Activated naive CD4-positive, alpha-beta T cell (primary cell): ENCODE measurements at places on chromosomes 1 and 21.

DNA sequence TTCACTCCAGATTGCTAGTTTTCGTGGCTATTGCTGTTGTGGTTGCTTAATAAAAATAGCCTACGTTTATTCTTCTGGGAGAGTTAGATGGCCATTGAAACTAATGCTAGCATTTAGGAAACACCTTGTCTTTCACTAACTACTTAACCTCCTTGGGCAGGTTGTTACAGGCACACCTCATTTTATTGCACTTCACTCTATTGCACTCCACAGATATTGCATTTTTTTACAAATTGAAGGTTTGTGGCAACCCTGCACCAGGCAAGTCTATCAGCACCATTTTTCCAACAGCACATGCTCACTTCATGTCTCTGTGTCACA lies 11.3 kb upstream of the MARK1 start:
- DNase-seq, result no peak

DNA sequence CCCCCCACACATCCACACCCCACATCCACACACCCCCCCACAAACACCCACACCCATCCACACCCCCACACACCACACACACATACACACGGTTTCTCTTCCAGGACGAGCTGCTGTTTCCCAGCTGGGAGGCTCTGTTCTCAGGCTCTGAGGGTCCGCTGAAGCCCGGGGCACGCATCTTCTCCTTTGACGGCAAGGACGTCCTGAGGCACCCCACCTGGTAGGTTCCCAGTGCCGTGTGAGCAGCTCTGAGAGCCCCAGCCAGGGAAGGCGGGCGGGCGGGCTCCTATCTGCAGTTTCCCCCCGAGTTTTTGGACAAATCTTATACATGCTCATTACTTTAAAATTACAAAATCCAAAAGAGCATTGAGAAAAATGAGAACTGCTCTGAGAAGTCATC lies 31.2 kb downstream of the SLC19A1 start:
- DNase-seq, result no peak

DNA sequence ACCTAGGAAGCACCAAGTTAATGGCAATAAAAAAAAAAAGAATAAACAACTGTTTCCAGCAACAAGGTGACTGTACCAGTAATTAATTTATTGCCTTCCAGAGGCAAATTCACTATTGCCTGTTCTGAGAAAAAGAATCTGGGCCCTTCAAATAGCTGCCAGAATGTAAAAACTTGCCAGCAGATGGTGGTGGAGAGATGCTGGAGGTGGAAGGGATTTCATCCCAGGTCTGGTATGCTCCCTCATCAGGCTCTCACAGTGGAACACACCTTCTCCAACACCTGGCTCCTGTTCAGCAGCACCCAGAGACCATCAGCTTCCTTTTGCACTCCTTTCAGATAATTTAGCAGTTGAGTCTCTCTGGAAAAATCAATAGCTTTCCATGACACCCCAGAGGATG lies 792.9 kb upstream of the ADAMTS5 start:
- no peak for DNase-seq

DNA sequence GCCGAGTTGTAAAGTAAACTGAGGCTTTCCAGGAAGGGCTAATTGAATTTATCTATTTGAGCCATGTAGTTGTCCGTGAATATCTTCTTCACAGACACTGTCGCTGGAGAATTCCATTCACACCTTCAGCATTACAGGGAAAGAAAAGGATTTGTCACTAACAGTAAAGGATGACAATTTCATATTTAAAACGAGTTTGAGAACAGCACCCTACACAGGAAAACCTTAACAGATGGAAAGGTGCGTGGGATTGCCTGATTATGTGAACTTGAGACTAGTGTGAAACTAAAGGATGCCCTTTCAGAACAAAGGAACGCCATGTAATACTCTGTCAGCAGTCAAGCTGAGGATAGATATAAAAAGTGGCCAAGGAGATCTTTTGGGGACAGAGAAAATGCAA lies 492.5 kb upstream of the ADGRL2 start:
- DNase-seq, result no peak

DNA sequence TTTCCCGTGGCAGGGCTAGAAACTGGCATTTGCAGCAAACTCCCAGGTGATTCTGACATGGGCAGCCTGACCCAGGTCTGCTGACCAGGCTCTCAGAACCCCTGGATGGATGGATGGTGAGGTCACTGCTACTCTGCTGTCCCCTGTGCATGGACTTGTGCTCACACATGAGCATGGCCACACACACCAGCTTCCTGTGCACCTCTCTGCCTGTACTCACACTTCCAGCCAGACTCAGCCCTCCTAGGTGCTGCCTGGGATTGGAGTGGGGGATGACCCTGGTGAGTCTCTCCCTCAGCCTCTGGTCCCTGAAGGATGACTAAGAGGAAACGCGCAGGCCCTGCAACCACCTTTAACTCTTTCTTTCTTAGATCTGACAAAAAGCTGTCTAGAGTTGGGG lies 361.1 kb downstream of the HHAT start:
- no peak for DNase-seq

DNA sequence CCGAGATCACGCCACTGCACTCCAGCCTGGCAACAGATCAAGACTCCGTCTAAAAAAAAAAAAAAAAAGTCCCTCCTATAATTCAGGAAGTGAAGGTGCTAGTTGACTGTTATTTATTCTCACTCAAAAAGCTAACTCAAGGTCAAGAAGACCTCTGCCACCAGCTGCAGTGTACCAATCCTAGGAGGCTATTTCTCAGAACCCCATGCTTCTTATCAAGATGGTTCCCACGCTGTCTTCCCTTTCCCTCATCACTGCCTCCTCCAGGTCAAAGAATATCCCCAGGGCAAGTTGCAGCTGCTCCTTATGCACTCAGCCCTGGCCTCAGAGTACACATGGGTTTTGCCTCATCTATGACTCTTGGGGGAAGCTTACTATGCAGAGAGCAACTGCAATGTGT lies 53.6 kb downstream of the RERE start:
- DNase-seq, result no peak
